NCI-H1048 (cell line): ENCODE measurements at places on chromosomes 16 and 17.

GRCh38 chr17:55531053-55531728 is 19.9 kb upstream of the SMIM36 start:
- no peak for DNase-seq

GRCh38 chr17:17387017-17387497 is 83.9 kb downstream of the NT5M start:
- DNase-seq = no peak

GRCh38 chr17:61517843-61518606 is 65.8 kb downstream of the TBX4 start:
- no peak for DNase-seq

- peak; percentile 40 for DNase-seq
Measured at GRCh38 chr17:41548844-41549595, 20.9 kb upstream of the KRT19 start.

GRCh38 chr17:63517825-63518534 is 5.2 kb upstream of the KCNH6 start:
- DNase-seq = no peak
